ENCODE measurements at places on chromosomes 6 and 20.

DNA sequence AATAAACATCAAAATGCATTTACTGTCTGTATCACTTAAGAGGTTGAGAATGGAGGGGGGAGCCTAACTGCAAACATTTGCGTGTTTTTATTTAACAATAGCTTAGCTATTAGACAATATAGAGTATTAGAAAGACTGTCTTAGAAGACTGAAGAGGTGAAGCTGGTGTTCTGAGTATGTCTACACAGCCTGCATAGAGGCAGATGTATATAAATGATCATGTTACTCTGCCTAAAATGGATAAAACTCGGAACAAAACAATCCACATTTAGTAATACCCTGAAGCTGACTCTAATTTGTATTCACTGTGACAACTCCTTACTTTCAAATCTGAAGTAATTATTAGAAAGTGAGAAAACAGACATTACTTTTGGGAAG is 181.9 kb downstream of the GMPR start:
- DNase-seq, result no peak

GRCh38 chr20:25178563-25179438 is 16.7 kb upstream of the ENTPD6 start:
- peak; percentile 72 for DNase-seq

DNA sequence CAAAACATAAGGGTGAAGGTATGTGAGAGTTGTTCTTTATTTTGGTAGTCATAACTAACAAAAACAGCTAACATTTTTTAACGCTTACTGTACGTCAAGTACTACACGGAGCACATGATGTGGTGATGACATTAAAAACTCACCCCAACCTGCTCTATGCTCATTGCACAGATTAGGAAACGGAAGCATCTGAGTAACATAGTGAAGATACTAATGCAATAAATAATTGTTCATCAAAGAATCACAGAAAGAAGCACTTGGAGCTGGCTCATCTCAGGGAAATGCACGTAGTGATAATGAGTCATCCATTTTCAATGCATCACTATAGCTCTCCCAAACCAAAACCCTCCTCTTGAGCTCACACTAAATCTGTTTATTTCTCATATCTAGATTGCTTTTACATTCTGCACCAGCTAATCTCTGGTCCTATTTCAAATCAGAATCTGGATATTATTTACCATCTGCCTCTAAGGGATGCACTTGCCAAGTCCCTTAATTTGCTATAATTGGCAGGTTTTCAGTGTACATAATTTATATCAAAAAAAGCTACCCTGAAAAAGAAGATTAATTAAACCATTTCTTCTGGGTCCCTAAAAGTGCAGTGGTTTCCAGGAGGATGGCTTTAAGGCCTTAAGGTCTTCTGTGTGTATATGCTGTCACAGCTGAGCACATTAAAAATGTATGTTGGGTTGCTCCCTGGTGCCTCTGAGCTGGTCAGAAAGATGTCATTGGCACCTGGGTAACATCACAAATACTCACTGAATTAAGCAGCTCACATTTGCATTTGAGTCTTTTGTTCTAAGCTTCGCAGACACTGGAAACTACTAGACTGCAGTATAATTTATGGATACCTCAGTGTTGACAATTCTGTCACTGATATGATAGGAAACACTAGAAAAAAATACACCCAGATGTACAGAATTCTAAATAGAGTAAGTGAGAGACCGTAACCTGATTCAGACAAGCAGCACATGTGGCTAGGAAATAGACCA is 677.4 kb upstream of the CITED2 start:
- DNase-seq, result peak; percentile 99

DNA sequence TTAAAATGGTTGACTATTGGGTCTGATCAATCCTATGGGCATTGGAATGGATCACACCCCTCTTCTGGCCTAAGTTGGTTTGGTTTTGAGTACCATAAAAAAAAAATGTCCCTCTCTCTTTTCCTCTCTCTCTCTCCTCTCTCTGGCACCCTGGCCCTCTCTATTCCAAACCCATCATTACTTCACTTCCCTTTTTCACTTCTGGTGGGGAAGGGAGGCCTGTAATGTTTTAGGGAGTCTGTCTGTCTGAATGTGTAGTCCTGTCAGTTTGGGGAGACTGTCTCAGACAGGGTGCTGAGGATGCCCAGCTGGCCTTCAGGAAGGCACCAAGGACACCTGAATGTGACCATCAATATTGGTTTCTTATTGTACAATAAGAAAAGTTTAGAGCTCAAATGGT is 165.8 kb downstream of the CD24 start:
- no peak for DNase-seq

GRCh38 chr20:45088247-45088646 is 12.7 kb downstream of the KCNS1 start:
- DNase-seq, result peak; percentile 93

DNA sequence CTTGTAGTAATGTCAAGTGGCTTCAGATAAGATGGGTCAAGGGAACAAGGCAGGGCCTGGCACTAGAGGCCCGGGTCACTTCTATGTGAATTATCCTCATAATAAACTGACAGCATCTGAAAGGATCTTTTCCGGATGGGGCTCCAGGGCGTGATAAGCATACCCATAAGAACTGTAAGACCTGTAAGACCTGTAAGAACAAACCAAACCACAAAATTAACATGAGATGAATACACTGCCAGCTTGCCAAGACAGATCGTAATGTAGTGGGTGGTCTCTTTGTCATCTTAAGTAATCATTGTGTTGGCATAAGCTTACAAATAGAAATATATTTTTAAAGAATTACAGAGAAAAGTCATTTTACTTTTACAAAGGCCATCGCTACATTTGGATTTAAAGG is 334.9 kb downstream of the RFPL4B start:
- no peak for DNase-seq

- no peak for DNase-seq
These were observed 20.5 kb downstream of the PTCHD4 start for GRCh38 chr6:48090546-48090945.

GRCh38 chr20:10077886-10078285 is 43.1 kb downstream of the ANKEF1 start:
- no peak for DNase-seq

DNA sequence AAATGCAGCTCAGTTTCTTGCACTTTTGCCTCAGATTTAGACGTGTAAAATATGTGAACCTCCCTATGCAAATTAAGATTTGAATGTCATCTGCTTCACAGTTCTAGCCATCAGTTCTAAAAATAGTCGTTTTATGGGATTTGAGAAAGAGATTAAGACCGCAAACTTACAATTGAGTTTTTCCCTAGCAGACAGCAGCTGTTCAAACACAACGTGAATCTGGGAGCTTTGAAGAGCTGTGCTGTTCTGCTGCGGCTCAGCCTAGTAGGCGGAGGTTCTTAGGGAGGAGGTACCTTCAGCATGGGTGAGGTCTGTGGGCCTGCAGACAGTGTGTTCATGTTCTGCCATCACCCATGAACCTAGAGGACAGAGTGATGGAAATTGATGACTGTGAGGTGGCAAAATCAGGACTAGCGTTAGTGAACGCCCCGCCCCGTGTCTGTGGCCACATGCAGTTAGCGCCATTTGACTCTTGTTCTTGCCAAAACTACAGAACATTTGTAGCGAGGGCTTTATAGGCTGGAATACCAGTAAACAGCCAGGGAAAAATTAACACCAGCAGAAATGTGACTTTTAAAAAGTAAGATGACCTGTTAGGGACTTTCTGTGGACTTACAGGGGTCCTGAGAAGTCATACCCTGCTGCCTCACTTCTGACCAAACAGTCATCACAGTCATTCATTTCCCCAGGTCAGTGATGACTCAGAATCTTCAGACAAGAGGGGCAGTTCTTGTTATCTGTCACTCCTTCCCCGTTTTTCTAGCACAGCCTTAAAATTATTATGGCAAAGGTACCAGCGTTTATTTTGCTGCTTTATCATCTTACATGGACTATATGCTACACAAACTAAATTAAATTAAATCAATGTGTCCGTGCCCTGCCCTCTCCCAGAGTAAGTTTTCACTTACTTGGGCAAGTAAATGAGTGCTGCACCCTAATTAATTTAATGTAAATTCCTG is 84.3 kb upstream of the TMEM181 start:
- peak; percentile 75 for DNase-seq

- DNase-seq, result peak; percentile 72
These were observed 8.5 kb downstream of the HLA-DMB start for GRCh38 chr6:32932132-32932868.

GRCh38 chr6:125154118-125154760 is 666 bp downstream of the TPD52L1 start:
- no peak for DNase-seq

DNA sequence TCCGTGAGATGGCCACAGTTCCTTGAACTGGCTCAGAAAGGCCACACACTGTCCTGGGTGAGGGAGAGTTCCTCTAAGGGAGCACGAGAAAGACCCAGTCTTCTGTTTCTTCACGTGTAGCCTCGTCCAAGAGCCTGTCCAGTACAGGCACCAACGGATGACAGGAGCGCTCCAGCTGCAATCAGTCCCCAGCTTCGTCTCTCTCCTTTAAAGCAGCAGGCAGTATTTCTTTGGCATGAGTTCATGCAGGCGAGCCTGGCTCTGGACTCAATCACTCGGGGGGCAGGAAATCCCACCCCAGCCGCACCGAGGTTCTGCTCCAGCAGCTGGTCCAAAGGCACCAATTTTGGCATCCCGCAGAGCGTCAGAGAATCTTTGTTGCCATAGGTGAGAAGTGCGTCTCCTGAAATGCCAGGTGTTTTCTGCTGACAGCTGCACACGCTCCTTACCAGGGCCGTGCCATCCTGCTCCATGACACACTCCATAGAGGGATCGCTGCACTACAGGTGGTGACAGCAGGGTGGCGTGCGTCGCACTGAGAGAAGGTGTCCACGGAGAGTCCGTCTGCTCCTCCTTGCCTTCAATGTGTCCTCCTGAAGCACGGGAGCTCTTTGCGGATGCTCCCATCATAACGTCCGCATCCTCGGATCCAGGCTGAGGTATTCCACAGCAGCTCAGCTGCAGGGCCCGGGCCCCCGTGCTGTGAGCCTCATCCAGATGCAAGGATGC is 59.6 kb upstream of the AFDN start:
- no peak for DNase-seq

- DNase-seq, result peak; percentile 2
These were observed 61.7 kb downstream of the HDGFL1 start for GRCh38 chr6:22631091-22631490.

DNA sequence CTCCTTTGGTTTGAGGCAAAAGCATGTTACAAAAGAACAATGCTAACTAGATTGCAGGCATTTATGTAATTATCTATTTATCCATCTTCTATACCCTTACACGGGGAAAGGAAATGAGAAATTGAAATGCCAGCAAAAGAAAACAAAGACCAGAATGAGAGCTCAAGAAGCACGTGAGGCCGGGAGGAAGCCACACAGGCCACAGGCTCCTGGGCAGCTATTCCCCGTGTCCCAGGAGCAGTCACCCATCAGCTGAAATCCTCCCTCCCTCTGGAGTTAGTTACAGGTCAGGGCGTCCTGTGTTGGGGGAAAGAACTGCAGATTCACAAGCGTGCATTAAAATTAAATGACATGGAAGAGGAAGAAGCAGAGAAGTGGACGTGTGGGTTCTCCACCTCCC is 64.7 kb upstream of the RPS6KA2 start:
- no peak for DNase-seq

DNA sequence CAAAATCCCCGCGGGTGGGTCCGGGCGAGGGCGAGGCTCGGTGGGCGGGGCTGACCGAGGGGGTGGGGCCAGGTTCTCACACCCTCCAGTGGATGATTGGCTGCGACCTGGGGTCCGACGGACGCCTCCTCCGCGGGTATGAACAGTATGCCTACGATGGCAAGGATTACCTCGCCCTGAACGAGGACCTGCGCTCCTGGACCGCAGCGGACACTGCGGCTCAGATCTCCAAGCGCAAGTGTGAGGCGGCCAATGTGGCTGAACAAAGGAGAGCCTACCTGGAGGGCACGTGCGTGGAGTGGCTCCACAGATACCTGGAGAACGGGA is 809 bp downstream of the HLA-G start:
- DNase-seq, result no peak

GRCh38 chr6:158996856-158997255 is 3.1 kb downstream of the RSPH3 start:
- no peak for DNase-seq

GRCh38 chr20:43658069-43658722 is 8.7 kb upstream of the MYBL2 start:
- peak; percentile 12 for DNase-seq

DNA sequence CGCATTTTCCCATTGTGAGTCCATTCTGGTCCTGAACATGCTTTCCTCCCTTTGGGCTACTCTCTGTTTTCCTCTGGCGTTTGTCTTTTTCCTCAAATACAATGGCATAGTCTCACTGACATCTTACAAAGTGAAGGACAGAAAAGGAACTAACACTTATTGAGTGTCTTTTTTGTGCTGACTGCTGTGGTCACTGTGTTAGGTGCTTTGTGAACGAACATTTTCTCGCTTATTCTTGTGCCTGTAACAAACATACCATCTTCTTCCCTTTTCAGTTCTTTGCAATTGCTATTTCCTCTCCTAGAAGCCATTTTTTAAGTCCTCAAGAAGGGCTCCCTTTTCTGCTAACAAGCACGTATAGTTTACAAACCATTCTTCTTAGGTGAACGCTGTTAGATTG is 15.4 kb downstream of the FIG4 start:
- DNase-seq, result no peak

DNA sequence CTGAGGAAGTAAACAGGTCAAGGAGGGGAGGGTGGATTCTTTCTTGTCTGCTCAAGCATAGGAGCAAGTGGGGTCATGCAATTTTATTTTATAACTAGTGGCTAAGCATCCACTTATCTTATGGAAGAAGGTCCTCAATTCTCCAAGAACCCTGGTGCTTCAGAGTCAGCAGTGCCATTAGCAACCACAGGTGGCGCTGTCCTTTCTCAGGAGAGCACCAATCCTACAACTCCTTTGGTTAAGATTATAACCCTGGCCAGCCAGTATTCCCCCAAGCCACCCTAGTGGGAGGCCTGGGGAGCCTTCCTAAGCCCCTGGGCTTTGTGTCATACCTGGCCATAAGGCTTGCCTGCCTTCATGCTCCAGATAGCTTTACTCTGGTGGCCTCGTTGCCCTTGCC is 60.7 kb downstream of the PCSK2 start:
- DNase-seq, result no peak

GRCh38 chr20:35831029-35831428 is 59.2 kb downstream of the PHF20 start:
- DNase-seq, result no peak

DNA sequence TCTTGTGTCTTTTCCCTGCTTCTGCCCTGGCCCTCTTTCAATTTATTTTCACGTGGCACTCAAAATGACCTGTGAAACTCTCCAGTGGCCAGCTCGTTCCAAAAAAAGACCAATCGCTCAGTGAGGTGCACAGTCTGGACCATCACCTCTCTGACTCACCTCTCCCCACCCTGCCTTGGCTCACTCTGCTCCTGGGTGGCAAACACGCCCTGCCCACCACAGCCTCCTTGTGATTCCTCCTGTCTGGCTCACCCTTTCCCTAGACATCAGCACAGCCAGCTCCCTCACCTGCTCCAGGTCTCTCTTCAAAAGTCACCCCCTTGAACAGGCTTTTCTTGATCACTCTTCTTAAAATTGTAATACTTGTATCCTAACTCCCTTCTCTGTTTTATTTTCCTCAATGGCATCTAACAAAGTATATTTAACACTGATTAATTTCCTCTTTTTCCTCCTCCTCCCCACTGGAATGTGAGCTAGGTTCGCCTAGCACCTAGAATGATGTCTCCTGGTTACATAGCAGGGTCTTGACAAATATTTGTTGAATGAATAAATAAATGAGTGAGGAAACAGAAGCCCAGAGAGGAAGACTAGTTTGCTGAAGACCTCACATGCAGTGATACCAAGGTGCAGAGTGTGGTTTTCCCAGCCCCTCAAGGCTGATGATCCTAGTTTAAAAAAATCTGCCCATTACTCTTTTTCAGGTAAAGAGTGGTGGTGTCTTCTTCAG is 109.0 kb downstream of the GJA10 start:
- DNase-seq, result no peak

- DNase-seq, result peak; percentile 72
These were observed 101.1 kb downstream of the LY86 start for GRCh38 chr6:6689400-6690143.

Measured in AG10803 (cell line).